ENCODE measurements at places on chromosomes 12 and 14.
A peak's percentile ranks its signal among the peaks of the same experiment; 100 is the strongest.

DNA sequence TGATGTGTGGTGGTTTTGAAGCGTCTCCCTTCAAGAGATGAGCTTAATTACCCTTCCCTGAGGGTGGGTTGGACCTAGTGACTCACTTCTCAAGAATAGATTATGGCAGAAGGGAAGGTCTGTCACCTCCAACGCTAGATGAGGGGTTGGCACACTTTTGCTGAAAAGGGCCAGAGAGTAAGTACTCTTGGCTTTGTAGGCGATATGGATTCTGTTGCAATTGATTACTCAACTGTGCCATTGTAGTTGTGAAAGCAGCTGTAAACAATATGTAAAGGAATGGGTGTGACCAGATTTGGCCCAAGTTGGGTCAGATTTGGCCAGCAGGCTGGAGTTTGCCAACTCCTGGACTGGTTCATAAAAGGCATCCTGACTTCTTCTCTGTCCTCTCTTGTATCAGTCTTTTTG, 53.3 kb downstream of the SMIM41 start:
- peak; percentile 1 for DNase-seq

- DNase-seq, result no peak
Observed at GRCh38 chr14:99626041-99626648, 18.8 kb upstream of the HHIPL1 start.

GRCh38 chr12:98653866-98654493, 8.9 kb downstream of the APAF1 start:
- no peak for DNase-seq

DNA sequence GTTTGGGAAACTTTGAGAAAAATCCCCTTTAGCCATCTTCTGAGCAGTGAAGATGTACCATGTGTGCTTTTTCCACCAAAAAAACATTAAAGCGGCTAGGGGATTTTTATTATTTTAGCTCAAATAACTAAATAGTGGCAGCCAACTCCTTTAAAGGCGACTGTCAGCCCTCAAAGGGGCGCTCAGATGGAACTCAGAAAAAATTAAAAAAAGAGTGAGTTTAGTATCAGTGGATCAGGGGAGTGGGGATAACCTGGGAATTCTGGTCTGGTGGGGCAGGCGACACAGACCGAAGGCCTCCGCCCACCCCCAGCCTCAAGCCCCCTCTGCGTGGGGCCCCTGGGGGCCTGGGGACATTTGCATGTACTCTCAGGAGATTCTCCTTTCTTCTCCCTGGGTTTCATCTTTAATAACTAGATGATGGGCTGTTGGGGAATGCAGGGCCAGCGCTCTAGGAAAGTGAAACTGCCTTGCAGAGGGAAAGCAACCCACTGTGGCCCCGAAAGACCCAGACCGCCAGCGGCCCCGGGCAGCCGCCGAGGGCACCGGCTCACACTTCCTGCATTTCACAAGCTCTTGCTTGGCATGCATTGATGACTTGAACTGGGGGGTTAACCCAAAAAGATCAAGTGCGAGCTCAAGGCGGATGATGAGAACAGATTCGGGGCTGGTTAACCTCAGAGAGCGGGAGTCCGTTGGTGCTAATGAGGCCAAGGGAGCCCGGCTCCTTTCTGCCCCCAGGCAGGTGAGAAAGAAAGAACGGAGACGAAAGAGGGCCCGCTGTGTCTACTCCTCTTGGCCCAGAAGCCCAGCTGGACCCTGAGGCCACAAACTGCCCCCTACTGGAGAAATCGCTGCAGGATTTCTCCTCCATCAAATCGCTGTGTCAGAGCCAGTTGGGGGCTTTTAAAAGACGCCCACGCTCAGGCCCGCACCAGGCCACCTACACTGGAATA, 7.3 kb upstream of the BATF start:
- DNase-seq, result peak; percentile 88

- no peak for DNase-seq
Observed at GRCh38 chr12:65318186-65318685, 39.8 kb downstream of the MSRB3 start.

GRCh38 chr12:58931518-58931917, 11.2 kb upstream of the LRIG3 start:
- DNase-seq, result peak; percentile 28

DNA sequence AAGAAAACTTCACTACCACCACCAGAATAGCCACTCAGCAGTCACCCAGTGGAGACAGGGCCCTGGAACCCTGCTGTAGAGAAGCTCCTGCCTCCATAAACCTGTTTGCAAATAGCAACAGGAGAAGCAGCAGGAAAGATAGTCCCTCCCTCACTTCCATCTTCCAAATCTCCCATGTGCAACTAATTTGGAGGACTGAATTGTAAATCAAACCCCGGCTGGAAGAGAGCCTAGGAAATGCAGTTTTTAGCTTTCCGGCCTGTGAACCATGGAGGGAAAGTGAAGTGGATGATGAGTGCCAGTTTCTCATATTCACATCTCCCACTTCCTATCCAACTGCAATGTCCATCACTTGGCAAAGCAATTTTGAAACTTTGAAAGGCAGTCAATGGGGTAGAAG, 167.2 kb upstream of the FRMD6 start:
- DNase-seq, result no peak

DNA sequence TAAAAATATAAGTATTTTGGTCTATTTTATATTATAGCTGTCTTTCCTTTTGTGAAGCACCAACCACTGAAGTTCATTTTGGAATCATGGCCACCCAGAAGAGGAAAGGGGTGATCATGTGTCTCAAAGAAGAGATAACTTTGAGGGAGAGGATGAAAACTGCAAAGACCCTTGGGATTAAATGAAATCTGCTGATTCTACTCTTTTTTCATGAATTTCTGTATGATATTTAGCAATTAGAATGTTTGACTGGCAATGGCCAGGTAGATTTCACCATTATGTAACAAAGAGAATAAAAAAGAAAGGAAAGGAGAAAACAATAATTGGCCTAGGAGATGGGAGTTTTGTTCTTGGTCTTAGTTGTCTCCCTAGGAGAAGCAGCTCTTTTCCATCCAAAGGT, 350.8 kb downstream of the EMP1 start:
- no peak for DNase-seq

DNA sequence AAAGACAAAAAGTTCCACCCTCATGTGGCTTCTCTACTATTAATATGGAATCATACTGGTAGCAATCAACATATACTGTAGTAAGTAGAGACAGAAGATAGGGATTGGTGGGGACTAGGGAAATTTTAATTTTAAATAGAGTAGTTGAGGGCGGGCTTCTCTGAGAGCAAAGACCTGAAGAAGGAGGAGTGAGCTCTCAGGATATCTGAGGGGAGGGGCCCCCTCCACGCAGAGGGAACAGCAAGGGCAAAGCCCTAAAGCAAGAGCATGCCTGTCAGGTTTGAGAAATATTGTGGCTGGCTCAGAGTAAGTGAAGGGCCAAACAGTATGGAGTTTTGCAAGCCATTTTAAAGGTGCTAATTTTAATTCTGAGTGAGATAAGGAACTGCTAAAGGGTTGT, 64.3 kb downstream of the PCNX1 start:
- no peak for DNase-seq
